ENCODE measurements at places on chromosomes 3 and 15. TPM values are rescaled to one million over a fixed set of nuclear protein-coding genes. Genes with fewer than 3 reads are reported as not detected.
A peak's percentile ranks its signal among the peaks of the same experiment; 100 is the strongest.

DNA sequence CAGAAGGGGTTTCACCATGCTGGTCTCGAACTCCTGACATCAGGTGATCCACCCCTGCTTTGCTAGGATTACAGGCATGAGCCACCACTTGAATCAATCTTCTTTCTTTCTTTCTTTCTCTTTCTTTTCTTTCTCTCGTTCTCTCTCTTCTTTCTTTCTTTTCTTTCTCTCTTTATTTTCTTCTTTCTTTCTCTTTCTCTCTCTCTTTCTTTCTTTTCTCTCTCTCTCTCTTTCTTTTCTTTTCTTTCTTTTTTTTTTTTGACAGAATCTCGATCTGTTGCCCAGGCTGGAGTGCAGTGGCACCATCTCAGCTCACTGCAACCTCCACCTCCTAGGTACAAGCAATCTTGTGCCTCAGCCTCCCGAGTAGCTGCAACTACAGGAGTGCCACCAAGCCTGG, 37.9 kb upstream of the PIK3CB start:
- DNase-seq, result no peak

DNA sequence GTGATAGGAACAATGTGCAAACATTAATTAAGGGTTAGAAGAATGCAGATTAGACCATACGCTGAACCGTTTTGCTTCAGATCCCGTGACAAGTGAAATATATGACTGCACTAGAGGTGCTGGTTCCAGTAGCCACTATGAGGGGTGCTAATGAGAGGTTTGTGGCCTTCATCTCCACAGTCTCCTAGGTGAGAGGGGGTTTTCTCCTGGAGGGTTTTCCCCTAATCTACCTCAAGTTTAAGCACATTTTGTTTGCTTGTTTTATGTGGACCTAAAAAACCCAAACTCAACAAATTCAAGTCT, 13.7 kb upstream of the SHF start:
- no peak for DNase-seq

Gene AVEN
- 12.9 TPM for total RNA-seq

DNA sequence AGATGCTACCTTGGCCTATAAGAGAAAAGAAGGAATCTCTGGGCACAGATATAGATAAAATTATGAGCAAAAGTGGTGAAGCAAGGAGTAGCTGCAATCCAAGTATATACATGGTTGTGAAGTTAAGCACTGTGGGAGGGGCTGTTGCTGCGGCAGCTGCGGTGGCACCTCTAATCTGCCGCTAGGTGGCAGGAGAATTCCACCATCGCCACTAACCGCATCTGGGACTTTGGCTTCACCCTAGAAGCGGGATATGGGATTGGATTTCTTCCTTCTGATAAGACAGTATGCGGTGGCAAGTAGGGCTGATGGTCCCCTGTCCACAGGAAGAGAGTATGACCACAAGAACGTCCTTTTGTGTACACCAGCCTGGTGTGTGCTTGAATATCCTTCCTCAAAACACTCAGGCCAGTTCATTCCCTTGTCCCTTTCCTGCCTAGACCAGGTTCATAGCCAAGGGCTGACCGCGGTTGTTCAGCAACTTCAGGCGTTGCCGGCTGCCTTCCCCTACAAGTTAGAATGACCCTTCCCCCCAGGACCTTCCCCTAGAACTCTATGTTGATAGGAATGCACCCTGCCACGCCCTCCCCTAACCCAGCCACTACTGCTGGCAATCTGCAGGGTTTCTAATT, 5.1 kb downstream of the MAGEL2 start:
- DNase-seq, result peak; percentile 61

DNA sequence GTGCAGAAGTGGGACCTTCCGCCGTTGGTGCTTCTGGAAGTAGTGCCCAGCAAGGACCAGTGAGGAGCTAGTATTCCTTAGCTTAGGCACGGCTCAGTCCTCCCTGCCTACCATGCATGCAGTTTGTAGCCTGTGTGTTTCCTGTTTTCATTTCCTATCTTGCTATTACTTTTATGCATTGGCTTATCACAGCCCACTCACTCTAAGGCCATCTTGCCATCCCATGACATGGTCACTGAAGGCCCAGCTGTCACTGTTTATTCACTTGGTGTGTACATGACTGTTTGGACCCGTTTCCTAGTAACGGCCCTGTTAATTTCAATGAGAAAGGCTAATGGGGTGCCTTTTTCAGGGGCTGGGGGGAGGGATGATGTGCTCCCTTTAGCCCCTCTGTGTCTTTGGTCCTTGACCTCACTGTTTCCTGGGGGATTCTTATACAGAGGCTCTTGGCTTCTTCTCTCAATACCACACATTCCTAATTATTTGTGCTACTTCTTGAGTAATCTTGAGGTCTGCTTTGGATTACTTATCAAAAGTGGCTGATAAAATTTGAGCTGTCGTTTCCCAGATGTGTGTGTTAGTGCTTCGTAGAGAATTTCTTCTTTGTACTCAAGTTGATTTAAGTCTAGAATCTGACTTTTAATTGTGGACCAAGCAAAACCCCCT, 24.5 kb upstream of the TRAK1 start:
- no peak for DNase-seq

Gene RHCG
- not detected for total RNA-seq

Gene DLEC1
- total RNA-seq, result 3.9 TPM

Gene SUSD5
- total RNA-seq, result 1.1 TPM

DNA sequence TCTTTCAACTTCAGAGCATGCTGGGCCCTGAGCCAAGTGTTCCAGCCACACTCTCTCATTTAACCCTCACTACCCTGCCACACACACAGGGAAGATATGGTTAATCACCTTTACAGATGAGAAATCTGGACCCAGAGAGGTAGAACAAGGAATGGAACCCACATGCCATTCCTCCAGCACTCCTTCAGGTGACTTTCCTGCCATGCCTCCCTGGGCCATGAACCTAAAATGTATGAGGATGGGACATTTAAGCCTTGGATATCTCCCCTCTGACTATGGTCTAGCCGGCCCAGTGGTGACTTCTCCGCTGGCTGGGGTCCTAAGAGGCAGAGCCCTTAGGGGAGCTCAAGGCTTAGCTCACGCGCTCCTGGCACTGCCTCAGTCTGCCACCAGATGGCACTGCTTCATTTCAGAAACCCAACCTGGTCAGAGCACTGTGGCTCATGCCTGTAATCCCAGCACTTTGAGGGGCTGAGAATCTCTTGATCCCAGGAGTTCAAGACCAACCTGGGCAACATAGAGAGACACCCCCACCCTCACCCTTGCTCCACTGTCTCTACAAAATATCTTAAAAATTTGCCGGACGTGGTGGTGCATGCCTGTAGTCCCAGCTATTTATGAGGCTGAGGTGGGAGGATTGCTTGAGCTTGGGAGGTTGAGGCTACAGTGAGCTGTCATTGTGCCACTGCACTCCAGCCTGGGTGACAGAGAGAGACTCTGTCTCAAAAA, 2.2 kb upstream of the DCAF1 start:
- DNase-seq, result peak; percentile 85

Gene CILP
- 23.6 TPM for total RNA-seq

GRCh38 chr3:173699353-173699752, 301.8 kb downstream of the NLGN1 start:
- DNase-seq, result no peak

GRCh38 chr3:39809181-39809994, at the start of gene MYRIP:
Gene MYRIP, plus strand, starts transcription at chr3:39809609. Its CDS starts 91,208 bp downstream, at chr3:39900817.
- DNase-seq, result peak; percentile 67

DNA sequence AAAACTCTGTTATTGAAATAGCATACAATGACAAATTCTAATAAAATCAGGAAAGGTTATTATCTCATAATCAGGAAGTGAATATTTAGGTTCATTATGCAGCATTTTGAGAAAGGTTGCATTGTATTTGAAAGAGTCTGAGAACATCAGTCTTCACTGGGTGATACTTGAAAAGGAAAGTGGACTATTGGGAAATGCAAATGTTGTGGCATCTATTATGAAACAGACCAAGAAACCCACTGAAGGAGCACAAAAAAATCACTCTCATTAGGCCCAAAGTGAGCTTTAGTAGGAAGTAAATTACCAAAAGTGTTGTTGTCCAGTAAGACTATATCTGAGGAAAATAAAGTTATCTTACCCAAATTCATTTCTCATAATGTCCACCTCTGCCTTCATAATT, 90.8 kb downstream of the ZPLD1 start:
- no peak for DNase-seq

GRCh38 chr3:141267629-141268028, 36.0 kb downstream of the PXYLP1 start:
- no peak for DNase-seq

GRCh38 chr15:40136470-40137302, 24.2 kb upstream of the BUB1B start:
- no peak for DNase-seq

GRCh38 chr3:195872800-195873199, 35.6 kb downstream of the TNK2 start:
- no peak for DNase-seq

DNA sequence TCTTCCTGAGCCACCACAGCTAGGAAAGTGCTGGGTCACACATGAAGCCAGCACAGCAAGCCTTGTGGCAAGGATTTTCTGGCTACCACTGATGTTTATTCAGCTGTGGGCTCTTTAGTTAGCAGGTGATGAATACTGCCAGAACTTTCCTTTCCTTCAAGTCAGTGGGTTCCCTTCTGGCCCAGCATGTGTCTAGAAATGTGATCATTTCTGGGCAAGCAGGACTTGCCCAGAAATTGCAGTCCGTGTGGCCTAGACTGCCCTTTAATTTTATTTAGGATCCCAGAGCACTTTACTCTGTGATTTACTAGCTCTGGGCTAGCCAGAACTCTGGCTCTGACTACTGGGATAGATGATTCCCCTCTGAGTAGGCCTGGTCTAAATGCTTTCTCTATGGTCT, 397.5 kb downstream of the ZIC4 start:
- DNase-seq, result no peak

DNA sequence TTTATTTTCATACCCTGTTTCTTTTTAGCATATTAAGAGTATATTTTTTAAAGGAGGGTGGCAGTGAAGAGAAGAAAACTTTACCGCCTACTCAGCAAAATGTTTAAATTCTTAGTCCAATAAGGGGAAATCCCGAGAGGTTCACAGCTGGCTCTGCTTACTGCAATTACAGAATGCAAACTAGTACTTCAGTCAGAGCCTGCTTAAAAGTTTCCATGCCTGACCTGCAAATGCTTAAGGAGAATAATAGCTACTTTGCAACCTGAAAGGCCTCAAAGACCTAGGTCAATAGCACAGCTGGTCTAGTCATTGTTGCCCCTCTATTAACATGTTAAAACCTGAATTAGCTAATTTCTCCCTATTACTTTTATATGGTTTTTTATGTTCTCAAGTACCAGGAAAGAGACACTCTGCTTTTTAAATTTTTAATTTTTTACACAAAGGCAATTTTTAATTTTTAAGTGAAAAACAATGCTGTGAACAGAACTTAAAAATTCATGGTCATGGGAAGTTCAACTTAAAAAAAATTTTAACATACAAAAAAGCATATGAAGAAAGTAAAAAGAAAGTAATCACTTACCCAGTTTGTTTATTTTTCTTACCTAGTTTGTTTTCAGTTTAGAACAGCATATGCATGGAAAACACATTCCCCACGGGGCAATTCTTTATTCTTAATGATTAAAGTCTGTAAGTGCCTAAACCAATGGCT, 79.2 kb downstream of the P3H2 start:
- no peak for DNase-seq

Gene SPINK8
- total RNA-seq, result not detected

DNA sequence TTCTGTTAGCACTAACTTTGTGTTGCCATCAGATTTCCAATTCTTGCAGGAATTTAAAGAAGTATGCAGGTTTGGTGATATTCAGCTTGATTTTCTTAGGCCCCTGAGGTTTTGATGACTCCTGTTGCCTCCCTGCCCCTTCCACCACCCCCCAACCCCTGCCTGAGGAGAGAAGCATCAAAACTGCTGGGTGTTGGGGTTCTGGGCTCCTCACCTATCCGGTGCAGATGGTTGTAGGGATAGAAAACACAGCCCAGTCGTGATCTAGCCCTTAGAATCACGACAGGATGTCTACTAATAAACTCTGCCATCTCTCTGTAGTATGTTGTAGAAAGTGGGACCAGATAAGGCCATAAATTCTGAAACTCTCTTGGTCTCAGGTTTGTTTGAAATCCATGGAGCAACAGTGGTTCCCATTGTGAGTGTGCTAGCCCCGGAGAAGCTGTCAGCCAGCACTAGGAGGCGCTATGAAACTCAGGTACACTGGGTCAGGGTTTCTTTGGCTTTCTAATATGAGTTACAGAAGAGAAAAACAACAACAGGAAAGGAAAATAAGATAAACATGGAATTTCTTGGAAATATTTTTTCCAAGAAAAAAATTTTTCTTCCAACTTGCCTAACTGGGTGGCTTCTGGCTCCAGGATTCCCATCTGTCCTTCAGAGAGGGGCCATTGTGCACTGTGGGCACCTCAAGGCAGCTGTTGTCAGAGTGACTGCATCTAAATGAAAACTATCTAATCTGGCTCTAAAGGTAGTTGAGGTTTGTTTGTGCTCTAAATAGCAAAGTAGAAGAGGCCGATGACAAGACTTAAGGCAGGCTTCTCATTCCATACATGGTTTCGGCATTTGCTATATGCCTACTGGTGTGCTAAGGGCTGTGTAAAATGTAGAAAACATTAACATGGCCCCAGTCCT, 8.7 kb downstream of the SRP14 start:
- no peak for DNase-seq

GRCh38 chr15:40251486-40252140, 12.8 kb downstream of the PAK6 start:
- no peak for DNase-seq

DNA sequence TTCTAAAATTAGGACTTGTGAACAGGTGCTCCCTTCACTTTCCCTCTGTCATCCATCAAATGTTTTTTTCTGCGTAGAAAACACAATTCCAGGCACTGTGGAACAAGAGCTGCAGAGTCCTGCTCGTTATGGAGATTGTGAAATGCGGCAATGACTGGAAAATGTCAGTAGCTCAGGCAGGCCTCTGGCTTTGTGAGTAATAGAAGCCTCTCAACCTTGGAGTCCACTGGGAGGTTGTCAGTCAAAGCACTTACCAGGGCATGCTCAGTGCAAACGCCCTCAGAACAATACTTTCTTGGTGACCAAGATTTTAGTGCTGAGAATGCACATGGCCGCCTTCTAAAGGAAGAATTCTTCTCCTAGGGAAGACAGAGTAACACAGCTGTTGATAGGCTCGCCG, 26.7 kb upstream of the MED12L start:
- no peak for DNase-seq

DNA sequence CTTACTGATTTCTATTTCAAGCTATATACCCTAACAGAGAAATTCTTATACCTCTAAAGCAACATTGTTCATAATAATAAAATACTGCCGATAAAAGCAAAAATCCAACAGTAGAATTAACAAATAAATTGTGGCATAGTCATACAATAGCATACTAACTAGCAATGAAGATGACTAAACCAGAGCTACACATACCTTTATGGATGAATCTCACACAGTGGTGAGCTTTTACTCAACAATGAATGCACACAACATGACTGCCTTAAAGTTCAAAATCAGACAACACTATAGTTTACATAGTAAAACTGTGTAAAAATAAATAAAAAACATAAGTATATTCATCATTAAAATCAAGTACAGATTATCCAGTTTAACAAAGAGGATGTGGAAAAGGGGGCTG, 99.1 kb downstream of the NR1I2 start:
- no peak for DNase-seq

Measured in ovary (tissue), 10 donors.